ENCODE measurements at places on chromosomes 6 and 20.
A peak's percentile ranks its signal among the peaks of the same experiment; 100 is the strongest.

GRCh38 chr6:47230579-47230978 is 79.1 kb downstream of the TNFRSF21 start:
- peak; percentile 20 for DNase-seq

- DNase-seq: peak; percentile 93
Measured at GRCh38 chr6:31815025-31815838, at the start of the genes HSPA1A and HSPA1L. TSS of gene HSPA1A (plus strand) at chr6:31815543. CDS start at chr6:31815757, 214 bp downstream. TSS of gene HSPA1L (minus strand) at chr6:31815283. CDS start at chr6:31811972, 3,311 bp downstream.

DNA sequence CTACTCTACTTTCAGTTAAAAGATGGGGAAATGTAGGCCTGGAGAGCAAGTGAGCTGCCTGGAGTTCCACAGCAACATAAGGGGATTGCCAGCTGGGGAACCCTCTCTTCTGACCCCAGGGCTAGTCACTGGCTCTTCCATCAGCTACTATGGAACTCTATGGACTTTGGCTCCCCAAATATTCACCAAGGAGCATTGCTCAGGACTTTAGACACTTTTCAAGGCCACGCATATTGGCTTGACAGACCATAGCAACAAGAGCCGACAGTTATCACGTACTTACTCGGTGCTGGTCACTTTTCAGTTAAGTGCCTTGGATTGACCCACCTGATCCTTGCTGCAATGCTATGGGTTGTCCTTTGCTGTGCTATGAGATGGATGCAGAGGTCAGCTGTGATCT is 360.7 kb upstream of the CHD6 start:
- DNase-seq: no peak

DNA sequence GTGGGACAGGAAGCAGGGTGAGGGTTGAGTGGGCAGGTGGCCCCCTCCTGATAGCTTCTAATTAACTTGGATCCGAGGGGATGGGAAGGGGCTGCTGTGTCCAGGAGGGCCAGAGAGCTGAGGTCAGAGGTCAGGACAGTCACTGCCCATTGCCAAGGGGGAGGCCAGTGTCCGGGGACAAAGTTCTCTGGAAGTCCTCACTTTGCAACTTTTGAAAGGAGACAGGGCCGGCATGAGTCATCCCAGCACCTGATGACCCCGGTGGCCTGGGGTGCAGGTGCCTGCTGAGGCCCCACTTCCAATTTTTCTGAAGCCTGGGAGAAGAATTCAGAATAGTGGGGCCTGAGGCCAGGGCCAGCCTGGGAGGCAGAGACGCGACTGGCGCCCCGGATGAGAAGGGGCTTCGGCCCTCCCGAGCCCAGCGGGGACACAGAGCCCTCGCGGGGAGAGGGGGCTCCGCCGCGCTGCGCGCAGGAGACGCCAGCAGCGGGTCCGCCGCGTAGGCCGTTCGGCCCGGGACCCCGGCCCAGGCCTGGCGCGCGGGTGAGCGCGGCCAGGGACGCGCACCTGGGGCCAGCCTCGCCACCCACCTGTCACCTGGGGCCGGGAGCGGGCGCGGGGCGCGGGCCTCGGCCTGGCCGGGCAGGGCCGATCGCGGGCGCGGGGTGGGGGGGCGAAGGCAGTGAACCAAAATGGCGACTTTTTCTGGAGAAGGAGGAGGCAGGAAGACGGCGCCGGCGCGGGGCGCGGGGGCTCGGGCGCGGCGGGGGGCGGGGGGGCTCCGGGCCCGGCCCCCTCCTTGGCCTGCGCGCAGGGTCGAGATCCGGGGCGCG is 586 bp downstream of the ZNF512B start:
- DNase-seq: no peak

- DNase-seq: no peak
Measured at GRCh38 chr20:46931699-46932098, 37.1 kb downstream of the EYA2 start.

DNA sequence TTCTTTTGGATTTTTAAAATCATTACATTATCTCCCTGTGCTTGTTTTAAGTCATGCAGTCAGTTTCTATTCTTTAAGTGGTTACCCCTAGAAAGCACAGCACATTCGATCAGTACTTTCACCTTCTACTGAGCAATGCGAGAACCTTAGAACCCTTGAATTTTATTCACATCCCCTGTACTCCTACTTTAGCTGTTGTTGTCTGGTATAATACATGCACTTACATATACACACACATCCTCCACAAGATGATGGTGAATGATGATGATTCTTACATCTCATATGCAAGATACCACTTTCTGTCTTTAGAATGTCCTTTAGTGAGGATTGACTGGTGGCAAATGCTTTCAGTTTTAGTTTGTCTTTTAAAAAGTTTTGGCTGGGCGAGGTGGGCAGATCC is 5.7 kb downstream of the CDC40 start:
- no peak for DNase-seq

- no peak for DNase-seq
Measured at GRCh38 chr6:11889572-11889971, 111.0 kb upstream of the ADTRP start.

GRCh38 chr6:149266659-149267058 is 50.9 kb upstream of the TAB2 start:
- DNase-seq: no peak

- peak; percentile 5 for DNase-seq
Measured at GRCh38 chr6:130178692-130179091, 44.1 kb downstream of the SAMD3 start.

DNA sequence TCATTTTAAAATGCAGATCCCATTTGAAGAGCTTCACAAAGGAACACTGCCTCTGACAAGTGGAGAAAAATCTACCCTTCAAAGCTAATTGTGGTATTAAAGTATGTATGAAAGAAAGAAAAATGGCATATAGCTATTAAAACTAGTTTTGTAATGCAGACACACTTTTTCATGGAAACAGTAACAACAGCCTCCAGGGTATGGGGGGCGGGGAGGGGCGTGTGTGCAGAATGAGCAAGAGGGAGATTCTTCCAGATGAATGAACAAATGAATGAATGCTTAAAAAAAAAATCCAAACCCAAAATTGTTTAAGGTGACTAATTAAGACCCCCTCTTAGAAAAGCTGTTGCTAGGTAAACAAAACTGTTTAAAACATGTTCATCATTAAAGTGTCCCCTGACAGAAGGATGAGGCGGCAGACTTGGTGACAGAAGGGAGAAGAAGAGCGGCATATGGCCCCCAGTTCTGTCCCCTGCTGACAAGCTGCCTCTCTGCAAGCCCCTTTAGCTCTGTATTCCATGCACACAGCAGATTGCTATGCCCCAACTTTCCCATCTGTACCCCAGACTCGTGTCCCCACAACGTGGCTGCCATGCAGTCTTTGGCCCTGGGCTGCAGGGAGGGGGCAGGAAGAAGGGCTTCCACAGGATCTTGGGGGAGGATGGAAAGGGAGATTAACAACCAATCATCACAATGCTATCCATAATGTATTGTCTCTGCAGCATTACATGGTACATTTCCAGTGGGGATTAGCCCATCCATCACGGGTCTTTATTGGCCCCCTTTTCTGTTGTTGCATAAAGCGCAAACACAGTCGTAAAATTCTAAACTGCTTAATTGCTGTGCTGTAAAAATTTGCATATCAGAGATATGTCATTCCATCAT is 108.4 kb upstream of the OLIG3 start:
- no peak for DNase-seq

DNA sequence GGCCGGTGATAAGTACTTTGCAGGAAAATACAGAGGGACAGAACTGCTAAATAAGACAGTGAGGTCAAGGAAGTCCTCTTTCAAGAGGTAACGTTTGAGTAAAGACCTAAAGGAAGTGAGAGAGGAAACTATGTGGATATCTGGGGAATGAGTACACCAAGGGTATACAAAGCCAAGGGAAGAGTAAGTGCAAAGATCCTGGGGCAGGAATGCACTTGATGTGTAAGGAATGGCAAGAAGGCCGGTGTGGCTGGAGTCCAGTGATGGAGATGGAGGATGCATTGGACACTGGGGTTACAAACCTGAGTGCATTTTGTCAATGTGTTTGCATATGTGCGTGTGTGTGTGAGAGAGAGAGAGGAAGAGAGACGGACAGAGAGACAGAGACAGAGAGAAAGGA is 32.1 kb upstream of the TGM2 start:
- no peak for DNase-seq

- DNase-seq: no peak
Measured at GRCh38 chr20:33622705-33623365, 39.3 kb upstream of the C20orf144 start.

GRCh38 chr20:57403216-57403615 is 12.0 kb downstream of the RBM38 start:
- DNase-seq: no peak

DNA sequence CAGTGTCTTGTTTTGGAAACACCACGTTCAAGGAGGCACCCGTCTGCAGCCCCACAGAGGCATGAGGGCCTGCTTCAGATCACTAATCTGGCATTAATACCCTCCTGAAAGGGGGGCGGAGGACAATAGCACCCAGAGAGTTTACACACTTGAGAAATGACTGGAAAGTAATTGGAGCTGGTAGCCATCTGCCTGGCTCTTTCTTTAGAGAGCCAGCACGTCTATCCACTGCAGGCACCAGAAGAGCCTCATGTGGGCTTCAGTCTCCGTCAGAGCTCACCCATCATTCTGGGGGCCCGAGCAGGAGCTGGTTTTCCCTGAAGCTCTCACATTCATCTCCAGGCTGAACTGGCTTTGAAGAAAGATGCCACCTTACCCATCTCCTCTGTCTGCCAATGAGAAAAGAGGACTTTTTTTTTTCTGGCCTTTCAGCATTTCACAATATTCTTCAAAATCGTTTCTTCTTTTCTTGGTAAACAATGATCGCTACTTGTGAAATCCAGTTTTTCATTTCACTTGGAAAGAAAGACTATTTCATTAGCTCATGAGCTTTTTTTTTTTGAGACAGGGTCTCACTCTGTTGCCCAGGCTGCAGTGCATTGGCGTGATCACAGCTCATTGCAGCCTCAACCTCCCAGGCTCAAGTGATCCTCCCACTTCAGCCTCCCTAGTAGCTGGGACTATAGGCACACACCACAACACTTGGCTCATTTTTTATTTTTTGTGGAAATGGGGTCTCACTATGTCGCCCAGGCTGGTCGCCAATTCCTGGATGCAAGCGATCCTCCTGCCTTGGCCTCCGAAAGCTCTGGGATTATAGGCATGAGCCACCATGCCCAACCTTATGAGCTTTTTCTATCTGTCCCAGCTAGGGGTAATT is 124.7 kb upstream of the ZNF217 start:
- DNase-seq: no peak

GRCh38 chr6:24403501-24403824 is 727 bp downstream of the MRS2 start:
- no peak for DNase-seq

DNA sequence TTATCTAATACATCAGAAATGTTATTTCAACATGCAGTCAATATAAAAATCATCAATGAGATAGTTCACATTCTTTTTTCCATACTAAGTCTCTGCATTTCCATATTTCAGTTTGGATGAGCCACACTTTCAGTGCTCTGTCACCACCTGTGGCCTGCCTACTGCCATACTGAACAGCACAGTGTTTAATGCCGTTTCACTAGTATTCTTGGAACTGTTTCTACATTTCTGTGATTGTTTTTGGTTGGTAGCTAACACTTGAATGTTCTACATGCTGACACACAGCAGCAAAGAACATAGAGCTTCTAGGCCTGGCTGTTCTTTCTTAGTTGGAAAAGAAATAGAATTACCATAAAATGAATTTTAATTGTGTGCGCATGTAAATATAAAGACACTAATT is 61.4 kb upstream of the KIF25 start:
- no peak for DNase-seq

DNA sequence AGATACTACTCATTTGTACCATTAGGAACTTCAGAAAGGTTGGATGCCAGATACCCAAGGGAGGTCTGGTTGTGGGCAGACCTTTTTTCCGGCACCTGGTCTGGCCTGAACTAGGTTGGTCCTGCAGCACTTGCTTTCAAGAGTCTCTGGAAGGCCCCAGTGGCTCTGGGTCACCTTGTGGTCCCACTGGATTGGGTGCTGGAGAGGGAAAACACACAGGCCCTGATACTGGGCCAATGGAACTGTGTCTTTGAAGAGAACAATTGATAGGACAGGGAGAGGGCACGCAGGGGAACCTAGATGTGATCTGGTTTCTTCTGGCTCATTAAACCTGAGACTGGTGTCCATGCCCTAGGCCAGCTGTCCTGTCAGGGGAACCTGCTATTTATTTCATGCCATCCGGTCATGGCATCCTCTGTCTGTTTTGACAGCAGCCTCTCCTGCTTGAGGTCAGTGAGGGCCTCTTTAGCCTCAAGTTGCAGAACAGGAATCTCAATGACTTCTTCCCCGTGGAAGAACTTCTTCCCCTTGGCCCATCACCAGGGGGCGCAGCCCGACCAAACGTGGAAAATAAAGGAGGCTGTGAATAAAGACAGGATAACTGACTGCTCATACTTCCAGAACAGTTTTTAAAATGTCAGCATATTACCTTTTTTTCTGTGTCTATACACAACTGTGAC is 25.0 kb downstream of the TAF8 start:
- peak; percentile 74 for DNase-seq

DNA sequence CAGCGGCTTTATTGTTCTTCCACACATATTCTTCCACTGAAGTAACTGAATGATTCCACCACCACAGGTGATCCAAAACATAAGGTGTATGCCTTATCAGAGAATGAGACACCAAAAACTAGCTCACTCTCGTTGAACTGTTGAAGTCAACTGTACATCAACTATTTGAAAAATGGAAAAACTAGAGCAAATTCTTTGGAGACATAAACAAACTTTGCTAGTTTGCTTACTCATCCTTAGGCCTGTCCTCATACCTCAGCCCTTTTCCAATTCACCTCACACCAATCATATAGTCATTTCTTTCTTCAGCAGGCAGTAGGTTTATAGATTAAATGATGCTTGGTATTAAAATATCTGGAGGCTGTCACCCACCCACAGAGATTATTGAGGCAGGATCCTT is 77.1 kb upstream of the RNF217 start:
- DNase-seq: no peak

DNA sequence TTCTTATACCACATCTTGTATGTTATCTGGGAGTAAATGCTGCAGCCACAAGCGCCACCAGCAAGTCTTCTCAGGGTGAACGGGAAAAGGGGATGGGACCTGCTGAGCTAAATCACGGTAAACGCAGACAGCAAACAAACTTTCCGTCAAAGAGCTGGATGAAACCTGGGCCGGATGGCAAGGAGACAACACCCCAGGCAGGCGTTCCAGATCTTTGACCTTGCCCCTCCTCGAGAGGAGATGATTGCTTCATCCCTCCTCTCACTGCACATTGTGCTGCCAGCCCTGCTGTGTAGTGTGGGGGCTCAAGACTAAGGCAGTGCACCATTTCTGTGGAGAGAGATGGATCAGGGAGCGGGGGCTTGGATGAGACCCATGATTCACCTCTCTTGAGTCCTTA is 9.8 kb downstream of the RAET1E start:
- no peak for DNase-seq

- no peak for DNase-seq
Measured at GRCh38 chr6:8637896-8638597, 202.7 kb upstream of the SLC35B3 start.

DNA sequence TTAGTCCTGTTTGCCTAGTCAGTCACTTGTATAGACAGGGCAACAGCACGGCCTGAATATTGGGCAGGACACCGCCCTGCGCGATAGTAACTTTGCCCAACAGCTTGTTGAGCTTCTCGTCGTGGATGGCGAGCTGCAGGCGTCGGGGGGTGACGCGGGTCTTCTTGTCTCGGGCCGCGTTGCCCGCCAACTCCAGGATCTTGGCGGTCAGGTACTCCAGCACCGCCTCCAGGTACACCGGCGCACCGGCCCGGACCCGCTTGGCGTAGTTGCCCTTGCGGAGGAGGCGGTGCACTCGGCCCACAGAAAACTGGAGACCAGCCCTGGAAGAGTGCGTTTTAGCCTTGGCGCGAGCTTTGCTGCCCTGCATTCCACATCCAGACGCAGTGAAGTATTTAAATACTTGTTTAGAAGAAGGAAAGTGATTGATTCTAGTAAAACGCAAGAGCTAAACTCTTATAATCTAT is 92.8 kb upstream of the BTN3A2 start:
- no peak for DNase-seq

- no peak for DNase-seq
Measured at GRCh38 chr6:125151700-125152099, 1.9 kb upstream of the TPD52L1 start.

All from A549 (cell line).